ENCODE measurements at places on chromosomes 7 and 10. TPM values are rescaled to one million over a fixed set of nuclear protein-coding genes. Genes with fewer than 3 reads are reported as not detected.

DNA sequence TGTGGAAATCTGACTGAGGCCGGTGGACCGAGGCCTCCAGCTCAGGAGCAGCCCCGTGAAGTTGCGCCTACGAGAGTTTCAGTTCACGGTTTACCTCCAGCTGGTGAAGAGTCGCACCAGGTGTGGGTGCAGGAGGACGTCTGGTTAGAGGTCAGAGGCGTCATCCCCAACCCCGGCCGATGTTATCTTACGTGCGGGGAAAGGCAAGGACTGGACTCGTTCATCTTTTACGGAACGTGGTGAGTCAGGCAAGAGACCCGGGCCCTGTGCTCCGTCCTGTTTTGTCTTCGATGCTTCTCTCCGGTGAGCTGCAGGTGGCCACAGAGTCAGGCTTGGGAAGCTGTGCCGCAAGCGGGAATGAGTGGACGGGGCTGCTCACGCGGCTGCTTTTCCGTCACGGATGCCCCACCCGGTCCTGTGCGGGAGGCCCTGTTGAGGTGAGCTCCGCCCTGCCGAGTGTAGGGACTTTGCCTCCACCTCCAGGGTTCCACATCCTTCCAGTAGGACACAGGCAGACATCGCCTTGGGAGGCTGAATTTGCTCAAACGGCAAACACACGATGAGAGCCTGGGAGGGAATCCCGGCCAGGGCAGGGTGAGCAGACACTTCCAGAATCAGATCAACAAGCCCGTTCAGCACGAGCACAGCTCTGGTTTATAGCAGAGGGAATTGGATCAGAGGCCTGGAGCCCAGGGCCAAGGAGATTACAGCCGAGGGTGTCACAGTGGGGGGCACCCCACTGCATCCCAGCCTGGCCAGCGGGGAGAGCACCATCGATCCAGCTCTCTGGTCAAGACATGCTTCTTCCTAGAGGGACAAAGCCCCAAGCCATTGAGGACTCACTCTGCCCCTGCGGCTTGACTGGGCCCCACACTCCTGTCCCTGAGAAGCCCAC lies 50.1 kb upstream of the INPP5A start:
- DNase-seq: no peak

DNA sequence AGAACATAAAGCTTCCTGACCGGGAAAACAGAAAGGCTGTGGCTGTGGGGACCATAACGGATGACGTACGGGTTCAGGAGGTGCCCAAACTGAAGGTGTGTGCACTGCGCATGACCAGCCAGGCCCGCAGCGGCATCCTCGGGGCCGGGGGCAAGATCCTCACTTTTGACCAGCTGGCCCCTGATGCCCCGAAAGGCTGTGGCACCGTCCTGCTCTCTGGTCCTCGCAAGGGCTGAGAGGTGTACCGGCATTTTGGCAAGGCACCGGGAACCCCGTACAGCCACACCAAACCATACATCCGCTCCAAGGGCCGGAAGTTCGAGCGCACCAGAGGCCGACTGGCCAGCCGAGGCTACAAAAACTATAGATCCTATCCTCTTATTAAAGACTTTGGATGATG lies 179.3 kb downstream of the PTN start:
- DNase-seq: no peak

GRCh38 chr10:124048371-124049290 lies 44.8 kb downstream of the CHST15 start:
- DNase-seq: no peak

DNA sequence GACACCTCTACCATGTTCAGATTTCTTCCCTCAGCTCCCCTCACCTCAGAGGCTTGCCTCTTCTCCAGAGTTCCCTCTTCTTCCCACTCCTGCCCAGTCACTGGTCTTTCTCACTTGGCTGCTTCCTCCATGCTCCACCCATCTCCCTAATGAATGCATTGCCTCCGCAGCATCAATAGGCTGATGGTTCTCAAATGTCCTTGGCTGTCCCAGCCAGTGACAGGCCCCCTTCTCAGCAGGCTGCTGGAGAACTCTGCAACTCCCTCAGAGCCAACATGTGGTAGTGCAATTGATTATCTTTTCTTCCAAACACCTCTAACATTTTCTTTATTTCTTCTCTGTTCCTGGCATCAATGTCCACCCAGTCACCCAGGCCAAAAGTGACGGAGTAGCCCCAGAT lies 218.2 kb downstream of the RELN start:
- no peak for DNase-seq

DNA sequence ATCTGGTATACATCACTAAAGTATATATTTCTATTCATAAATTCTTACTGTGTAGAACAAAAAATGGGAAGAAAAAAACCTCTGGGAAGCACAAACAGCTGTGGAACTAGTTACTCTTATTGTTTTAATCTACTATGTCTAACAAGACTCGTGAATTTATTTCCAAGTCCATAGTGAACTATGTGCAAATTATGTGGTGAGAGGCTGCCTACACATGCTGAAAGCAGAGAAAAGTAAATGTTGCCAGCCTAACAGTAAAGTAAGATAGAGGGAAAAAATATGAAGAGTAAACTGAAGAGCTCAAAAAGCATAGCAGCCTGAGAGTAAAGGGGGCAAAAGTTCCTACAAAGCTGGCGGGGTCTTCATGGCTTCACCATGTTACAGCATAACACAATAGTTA lies 3.0 kb downstream of the GDI2 start:
- no peak for DNase-seq

The GIMAP7 gene
- 16.9 TPM for total RNA-seq

The SPDYE6 gene
- total RNA-seq: not detected

The SUN3 gene
- total RNA-seq: not detected

Measured in mucosa of gallbladder (tissue), 1 donor.